ENCODE measurements at places on chromosomes 16 and 17.

DNA sequence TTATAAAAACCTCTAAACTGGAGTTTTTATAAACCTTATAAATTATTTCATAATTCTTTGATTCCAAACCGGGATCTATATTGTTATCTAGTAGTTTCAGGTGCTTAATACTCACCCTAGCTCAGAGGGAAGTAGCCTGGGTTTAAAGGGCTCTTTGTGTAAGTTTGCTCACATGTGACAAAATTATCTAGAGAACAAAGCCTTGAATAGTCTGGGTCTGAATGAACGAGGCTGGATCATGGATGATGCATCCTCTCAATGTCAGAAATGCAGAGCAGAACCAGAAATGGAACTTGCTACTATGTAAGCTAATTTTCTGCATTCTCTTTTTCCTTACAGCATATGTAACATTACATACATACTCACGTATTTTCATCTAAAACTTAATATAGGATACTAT lies 103.9 kb upstream of the NETO2 start:
- no peak for DNase-seq

- no peak for DNase-seq
Observed at GRCh38 chr16:89040391-89040790, 53.3 kb upstream of the ACSF3 start.

DNA sequence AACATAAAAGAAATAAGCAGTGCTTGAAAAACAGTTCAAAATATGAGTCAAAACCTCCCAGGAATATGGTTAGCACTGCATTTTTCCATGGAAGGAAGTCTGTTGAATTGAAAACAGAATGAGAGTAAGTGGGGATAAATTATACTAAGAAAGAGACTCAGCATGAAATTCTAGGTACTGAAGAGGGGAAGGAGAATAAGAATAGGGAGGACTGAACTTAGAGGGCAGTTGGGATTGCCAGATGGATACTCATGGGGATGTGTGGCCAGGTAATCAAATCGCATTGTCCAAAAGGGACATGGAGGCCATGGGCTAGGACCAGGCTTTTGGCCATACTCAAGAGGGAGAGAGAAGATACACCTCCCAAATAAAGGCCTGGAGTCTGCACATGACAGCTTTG lies 247.9 kb downstream of the CDH13 start:
- DNase-seq: no peak

DNA sequence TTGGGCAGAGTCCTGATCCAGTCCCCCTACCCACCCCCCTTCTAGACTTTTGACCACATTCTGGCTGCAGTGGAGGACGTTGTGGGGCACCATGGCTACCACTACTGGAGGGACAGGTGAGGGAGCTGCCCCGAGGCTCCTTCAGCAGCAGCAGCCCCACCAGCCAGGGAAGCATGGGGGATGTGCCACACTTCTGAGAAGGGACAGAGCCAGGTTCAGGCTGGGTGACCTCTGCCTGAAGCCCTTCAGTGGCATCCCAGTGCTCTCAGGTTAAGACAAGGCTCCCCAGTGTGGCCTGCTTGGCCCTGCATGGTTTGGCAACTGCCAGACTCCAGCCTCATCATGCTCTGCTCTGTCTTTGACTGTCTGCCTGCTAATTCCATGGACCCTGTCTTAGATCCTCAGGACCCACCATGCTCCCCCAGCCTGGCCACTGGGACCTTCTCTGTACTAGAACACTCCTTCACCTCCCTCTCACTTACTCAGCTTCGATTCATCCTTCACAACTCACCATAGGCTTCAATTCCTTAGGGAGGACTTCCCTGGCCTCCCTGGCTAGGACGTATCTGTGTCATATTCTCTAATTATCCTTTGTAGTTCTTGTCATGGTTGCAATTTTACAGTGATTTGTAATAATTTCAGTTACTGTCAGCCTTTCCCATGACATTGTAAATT lies 8.8 kb downstream of the SLC9A5 start:
- DNase-seq: no peak

DNA sequence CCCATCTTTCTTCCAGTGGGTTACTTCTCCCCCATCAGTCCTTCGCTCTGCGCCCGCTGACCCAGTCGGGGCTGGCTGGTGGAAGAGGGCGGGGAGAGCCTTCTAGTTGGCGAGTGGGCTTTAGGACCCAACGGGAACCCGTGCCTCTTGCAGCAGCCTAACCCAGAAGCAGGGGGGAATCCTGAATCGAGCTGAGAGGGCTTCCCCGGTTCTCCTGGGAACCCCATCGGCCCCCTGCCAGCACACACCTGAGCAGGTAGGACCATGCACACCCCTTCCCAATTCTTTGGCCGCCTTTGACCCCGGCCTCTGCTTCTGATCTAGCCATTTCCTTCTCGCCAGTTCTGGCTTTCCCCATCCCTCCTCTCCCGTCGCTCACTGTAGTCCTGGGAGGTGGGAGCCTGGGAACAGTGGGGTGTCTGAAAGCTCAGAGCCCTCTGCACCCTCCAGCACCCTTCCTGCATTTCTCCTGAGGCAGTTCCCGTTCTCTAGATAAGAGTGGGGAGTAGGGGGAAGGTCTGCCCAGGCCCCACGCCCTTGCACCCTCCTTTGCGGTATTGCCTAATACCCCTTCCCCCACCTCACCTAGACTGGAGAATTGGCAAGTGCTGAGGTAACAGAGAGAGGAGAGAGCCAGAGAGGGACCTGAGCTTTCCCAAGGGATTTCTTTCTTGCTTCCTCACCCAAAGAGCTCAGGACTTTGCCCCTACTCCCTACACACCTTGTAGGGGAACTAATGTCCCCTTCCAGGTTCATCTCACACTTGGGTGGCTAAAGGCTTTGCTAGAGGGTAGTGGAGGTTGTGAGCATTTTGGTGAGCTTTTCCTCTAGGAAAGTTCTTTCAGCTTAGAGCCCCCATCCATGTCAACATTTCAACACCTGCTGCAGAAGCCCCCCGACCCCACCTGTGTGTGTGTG lies at the start of gene RARA:
RARA (plus strand) TSS at position 150 of the 918 bp plus-strand sequence. CDS start 22,039 bp downstream, outside the sequence.
- DNase-seq: no peak

GRCh38 chr16:30437511-30438046 lies 7.7 kb upstream of the DCTPP1 start:
- DNase-seq: no peak

DNA sequence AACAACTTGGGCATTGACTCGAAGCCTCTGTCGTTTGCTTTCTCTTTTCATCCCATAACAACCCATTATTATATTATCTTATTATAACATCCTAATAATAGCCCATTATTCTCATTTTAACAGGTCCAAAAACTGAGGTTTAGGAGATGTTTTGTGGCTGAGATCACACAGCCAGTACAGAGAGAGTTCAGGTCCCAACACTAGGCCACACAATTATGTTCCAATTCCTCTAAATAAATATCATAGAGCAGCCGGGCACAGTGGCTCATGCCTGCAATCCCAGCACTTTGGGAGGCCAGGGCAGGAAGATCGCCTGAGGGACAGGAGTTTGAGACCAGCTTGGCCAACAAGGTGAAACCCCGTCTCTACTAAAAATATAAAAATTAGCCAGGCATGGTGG lies 40.3 kb upstream of the KIFC3 start:
- DNase-seq: no peak

GRCh38 chr17:62178579-62178978 lies 113.5 kb upstream of the MED13 start:
- no peak for DNase-seq

- DNase-seq: no peak
Observed at GRCh38 chr17:47201166-47201565, 8.0 kb upstream of the MYL4 start.

DNA sequence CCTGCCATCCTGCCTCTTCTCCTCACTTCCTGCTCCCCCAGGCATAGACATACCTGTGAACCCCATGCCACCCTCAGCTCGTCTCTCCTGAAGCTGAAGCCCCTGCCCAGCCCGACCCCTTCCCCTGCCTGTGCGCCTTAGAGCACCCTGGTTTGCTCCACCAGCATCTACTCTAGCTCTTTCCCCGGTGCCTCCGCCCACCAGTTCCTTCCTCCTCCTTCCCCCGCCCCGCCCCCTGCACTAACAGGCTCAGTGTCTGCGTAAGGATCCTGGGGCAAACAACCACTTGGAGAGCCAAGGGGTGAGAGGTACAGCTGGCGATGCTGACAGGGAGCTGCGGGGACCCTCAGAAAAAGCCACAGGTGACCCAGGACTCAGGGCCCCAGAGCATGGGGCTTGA lies 1.9 kb downstream of the GPR142 start:
- no peak for DNase-seq

DNA sequence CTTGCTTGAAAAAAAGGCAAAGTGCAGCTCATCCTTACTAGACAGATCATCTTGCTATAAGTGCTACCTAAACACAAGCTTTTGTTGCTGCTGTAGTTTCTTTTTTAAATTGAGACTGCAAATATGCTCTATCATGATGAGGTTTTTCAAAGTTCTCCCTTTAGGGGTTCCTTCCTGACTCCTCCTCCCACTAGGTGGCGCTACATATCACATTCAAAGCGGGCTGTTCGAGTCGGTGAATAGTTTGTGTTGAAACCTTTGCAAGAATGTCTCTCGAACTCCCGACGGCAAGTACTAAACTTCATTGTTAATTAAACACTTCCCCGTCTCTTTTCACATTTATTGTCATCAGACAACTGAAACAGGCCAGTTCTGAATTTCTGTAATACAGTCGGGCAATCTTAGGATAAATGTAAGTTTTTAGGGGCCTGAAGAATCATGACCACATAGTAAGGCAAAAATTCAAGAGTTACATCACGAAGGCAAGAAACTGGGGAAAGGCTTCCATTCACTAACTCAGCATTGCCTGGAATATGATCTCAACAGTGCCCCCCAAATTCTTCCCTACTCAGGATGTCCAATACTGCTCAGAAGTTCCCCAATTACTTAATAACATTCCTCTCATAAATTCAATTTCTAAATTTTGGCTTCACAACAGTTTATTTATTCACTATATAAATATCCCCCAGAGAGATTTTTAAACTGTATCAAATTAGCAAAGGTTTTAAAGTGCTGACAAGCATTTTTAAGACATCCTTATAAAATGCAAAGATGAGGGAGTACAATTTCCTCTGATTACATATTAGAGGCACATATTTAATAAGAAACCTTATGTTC lies 6.7 kb downstream of the HS3ST3A1 start:
- DNase-seq: peak; percentile 73

DNA sequence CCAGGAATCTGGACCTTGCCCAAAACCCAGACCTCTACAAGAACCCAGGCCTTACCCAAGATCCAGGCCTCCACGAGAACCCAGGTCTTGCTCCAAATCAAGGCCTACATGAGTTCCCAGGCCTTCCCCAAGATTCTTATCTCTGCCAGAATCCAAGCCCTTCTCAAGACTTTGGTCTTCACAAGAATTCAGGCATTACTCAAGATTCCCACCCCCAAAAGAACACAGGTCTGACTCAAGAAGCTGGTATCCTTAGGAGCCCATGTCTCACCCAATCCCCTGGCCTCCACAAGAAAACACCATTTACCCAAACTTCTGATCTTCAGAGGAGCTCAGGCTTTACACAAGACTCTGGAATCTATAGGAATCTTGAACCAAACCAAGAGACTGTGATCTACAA lies 2.6 kb downstream of the SPEM3 start:
- no peak for DNase-seq

- no peak for DNase-seq
Observed at GRCh38 chr16:77359065-77359502, 75.8 kb downstream of the ADAMTS18 start.

DNA sequence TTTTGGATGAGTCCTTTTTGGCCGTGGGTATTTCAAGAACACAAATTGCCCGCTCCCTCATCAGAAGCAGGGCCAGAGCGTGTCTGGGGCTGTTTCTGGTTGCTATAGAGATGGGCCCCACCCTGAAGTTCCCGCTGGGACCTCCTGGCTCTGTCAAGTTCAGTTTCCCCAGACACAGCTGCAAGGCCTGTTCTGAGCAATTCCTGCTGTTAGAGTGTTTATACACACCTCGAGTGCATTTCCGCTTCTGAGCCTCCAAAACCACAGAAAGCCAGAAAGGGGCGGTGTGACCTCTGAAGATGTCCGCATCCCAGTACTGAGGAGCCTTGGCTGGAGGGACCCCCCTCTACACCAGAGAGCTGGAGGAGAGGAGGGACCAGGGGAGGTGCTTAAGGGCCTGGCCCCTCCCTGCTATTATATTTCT lies 9.3 kb upstream of the WBP2 start:
- peak; percentile 61 for DNase-seq

GRCh38 chr16:78952630-78953029 lies 647.9 kb downstream of the MAF start:
- DNase-seq: no peak

DNA sequence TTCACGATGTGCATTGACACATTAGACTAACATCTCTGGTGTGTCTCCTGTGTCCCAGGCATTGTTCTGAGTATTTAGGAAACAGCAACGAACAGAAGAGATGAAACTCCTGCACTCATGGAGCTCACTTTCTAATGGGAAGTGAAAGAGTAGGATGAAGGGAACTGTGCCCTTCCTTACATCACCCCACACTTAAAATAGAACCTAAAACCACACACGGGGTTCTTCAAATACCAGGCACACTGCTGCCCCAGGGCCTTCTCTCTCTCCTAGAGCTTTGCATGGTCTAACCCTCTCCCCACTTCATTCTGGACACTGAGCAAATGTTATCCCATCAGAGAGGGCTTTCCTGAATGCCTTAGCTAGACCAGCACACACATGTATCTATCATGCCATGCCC lies 33.7 kb downstream of the TRIM25 start:
- DNase-seq: no peak

DNA sequence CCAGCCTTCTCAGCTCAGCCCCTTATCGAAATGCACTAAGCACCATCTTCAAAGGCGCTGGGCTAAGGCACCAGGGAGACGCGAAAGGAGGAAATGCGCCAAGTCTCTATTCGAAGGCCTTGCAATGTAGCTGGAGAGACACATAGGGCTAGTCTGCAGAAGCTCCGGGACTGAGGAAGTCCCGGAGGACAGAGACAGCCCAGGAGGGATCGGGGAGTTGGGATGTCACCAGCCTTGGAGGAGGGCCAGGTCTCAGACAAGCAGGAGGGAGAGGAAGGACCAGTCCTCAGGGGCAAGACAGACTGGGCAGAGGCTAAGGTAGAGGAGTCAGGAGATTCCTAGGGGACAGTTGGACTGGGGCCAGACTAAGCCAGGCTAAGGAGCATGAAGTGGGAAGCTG lies 8.5 kb downstream of the C17orf100 start:
- DNase-seq: no peak

DNA sequence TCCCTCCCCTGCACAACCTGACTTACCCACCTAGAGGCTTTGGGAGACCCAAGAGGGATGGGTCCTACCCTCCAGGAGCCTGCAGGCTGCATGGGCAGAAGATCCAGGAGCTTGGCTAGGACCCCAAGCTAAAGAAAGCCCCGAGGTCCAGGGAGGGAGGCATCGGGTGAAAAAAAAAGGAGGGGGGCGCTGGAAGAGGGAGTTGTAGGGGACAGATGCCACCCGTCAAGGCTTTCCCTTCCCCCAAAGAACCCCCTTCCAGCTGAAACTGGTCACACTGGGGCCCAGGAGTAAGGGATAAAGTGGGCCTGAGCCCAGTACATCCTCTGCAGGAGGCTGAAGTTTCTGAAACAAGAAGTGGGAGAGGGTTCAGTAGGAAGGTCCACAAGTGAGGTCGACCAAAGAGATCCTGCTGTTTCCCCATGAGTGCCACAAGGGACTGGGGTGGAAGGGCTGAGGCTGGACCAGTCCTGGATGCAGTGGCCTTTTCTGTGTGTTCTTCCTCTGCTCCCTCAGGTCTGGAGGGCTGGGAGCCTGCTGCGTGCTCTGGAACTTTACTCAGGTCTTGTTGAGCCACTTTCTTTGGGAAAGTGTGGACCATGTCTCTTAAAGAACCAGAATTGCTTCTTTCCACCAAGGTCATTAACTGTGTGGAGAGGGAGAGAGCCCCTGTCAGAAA lies 14.2 kb upstream of the CBFB start:
- no peak for DNase-seq

All from GM03348 (cell line).